Amygdala (tissue), 56 donors: ENCODE measurements at places on chromosomes 13 and 19.

GRCh38 chr13:25971047-25971446 lies 80.8 kb downstream of the SHISA2 start:
- no peak for DNase-seq

- DNase-seq = no peak
These were observed 350.5 kb downstream of the KCNRG start for GRCh38 chr13:50365408-50366391.

GRCh38 chr13:95512957-95513356 lies 39.6 kb upstream of the CLDN10 start:
- no peak for DNase-seq

GRCh38 chr19:23263870-23264590 lies 13.8 kb upstream of the ZNF724 start:
- DNase-seq = no peak

DNA sequence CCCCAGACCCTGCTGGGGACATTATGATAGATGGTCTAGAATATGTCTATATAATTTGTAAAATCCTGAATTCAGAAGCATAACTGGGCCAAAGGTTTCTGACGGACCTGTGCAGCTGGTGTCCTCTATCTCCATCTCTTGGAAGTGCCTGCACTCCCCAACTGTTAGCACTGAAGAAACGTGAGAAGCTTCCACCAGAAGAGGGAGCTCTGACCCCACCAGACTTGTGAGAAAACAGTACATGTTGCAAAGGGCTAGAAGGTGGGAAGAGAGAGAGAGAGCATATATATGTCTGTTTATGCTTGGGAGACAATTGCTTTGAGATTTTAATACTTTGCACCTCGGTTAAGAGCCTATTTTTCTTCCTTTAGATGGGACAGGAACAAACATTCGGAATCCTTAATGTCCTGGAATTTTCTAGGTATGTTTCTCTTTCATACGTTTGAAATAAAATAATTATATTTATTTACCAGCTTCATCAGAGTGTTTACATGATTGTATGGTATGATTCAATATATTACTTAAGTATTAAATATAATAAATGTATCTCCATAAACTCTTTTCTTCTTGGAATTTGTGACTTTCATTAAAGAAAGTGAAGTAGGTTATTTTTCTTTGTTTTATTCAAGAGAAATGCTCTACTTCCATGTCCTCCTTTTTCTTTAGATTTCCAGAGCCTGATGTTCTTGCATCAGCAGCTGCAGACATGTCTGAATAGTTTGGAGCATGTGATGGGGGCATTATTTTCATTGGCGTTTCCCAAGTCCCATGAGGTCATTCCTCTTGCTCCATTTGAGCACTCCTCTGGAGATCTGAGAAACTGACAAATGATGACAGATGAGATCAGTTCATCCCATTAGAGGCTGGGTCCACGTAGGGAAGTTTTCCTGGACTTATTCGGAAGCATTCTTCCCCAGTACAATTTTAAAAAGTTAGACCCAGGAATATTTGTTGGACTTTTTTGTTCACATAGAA lies 202.9 kb downstream of the ATP8A2 start:
- peak; percentile 72 for DNase-seq

- DNase-seq = no peak
These were observed 513.7 kb downstream of the GPC6 start for GRCh38 chr13:93740334-93740733.

DNA sequence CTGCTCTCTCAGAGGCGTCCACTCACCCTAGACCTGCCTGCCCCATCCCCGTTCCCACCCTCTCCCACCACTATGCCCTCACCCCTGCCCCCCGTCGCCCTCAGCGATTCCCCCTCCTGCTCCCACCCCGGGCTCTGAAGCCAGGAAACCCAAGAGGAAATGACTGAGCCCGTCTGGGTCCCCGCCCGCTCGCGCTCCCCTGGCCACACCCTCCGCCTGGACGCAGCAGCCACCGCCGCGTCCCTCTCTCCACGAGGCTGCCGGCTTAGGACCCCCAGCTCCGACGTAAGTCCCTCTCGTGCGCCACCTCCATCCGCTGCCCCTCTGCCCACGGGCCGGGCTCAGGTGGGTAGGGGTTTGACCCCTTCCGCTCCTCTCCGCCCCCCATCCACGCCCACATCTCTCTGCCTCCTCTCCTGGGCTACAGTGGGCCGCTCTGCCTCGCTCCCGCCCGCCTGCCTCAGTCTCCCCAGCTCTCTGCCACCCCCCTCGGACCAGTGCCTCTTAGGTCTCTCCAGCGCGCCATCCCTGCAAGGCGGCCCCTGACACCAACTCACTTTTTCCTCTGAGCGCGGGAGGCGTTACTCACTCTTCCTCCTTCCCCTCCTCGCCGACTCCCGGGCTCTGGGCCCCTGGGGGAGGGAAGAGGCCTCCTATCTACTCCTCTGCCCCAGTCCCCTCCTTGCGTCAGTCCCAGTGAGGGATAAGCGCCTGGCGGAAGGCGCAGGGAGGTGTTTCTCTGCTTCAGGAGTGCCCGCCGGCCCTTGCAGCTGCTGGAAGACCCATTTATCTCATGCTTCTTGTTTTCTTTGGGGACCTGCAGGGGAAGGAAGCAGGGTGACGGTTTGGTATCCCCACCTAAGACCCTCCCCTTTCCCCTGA lies at the start of gene FXYD5:
FXYD5 (plus strand) TSS at position 211 of the 882 bp plus-strand sequence. CDS start 816 bp downstream, outside the sequence.
- no peak for DNase-seq

DNA sequence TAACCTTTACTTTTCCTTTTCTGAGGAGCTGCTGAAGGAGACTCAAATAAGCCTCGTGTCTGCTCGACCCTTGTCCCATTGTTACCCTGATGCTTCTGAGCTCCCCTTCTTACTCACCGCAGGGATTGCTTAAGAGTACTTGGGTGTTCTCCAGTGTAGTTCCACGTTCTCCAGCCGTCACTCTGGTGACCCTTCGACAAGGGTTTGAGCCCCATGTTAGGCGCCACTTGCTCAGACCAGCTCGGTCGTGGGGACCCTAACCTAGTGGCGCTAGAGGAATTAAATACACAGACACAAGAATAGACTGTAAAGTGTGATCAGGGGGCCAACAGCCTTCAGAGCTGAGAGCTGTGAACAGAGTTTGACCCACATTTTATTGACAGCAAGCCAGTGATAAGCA lies 10.3 kb downstream of the ZNF480 start:
- no peak for DNase-seq

DNA sequence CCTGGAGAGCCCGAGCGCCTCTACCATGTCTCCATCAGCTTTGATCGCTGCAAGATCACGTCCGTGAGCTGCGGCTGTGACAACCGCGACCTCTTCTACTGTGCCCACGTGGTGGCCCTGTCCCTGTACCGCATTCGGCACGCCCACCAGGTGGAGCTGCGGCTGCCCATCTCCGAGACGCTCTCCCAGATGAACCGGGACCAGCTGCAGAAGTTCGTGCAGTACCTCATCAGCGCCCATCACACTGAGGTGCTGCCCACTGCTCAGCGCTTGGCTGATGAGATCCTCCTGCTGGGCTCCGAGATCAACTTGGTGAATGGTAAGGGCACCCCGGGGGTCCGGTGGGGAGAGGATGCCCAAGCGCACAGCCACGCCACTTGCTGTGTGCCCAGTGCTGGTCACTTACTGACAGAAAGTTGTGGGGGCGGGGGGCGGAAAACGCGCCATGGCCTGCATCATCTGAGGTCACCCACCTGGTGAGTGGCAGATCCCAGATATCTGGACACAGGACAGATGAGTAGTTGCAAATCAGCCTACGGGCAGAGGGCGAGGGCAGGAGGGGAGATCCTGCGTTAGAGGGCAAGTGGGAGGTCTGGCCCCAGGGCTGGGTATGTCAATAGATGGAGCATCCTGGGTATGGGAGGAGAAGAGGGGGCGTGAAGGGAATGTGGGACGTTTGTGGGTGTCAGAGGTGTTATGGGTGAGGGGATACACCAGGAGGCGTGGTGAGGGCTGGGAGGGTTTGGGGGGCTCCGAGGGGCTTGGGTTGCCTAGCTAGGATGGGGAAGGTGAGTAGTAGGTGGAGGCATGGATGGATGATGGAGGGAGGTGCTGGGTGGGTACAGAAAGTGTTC lies 9.8 kb downstream of the ZSWIM4 start:
- no peak for DNase-seq

- no peak for DNase-seq
These were observed 32.5 kb downstream of the CERS4 start for GRCh38 chr19:8241646-8242045.

DNA sequence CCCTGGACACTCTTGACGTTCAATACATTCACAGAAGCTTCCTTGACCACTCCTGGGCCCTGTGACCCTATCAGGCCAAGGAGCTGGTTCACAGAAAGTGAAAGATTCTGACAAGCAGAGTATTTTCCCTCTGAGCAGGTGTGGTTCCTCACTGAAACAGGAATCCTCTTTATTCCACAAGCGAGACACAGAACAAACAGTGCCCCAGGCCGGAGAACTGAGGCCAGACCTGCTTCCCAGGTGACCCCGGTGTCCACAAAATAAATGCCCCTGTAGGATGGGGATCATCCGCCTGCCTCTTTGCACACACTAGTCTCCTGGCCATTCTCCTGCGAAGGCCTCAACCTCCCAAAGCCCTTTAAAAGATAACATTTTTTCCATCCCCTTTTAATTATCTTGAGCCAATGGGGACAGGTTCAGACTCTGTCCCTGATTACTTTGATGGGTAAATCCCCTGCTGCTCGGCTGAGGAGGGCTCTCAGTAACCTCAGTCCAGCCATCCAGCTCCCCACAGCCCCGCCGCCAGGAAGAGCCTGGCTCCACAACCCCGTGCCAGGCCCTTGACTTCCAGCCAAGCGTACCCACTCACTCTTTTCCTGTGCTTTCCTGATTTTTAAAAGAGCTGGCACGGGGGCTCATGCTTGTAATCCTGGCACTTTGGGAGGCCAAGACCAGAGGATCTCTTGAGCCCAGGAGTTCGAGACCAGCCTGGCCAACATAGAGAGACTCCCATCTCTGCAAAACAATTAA lies 129.1 kb downstream of the FOXO1 start:
- DNase-seq = no peak

DNA sequence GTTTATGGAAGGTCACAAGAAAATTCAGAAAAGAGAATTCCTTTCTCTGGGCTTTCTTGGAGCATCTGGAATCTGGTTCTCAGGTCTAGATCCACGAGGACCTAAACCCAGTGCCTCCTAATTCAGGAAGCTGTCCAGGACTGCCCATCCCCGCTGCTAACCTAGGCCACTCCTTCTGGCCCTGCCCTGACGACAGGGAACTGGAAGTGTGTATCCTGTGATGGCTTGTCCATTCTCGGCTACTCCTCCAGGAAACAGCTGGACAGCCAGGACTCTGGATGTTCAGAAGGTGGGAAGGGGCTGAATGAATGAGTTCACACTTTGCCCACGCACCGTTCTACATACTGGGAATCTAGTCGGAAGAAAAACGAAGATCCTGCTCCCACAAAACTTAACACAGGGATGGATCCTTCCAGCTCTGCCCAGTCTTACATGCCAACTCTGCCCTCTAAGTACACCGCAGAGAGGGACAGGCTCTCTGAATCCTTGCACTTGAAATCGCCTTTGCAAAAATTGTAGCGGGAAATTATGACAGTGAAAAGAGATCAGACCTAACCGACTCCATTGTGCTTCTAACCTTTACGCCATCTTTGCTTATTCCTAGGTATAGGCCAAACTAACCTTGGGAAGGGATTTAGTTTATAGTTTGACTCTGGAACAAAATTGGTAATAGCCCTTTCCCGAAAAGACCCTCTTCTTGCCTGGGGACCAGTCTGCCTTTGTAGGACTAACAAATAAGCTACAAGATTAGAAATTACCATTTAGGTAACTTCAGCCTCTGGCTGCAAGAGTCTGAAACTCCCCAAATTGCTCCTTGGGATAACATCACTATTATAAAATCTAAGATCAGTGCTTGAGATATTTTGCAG lies 1.8 kb downstream of the LSM4 start:
- no peak for DNase-seq

DNA sequence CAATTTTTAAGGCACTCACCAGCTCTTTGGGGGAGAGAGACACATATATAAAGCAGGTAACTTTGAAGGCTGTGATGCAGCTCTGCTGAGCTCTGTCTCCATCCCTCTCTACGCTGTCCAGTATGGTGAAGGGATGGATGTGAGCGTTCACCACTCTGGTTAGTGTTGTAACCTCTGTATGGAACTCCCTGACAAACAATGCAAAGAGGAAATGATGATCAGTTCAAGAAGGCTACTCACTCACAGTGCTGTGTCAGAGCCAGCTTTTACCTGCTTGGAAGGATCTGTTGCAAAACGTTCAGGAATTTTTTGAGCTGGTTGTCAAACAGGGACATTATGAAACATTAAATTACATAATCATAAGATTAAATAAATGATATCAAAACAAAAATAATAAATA lies 90.8 kb upstream of the SLC10A2 start:
- no peak for DNase-seq

DNA sequence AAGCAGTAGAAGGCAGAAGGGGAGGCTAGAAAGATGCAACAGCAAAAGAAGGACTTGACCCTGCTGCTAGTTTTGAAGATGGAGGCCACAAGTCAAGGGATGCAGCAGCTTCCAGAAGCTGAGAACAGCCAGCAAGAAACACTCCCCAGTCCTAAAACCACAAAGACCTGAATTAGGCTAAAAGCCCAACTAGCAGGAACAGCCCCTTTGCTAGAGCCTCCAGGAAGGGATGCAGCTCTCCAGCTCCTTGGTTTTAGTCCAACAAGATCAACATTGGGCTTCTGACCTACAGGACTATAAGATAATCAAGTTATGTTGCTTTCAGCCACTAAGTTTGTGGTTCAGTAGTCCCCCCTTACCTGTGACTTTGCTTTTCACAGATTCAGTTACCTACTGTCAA lies 10.5 kb upstream of the LATS2 start:
- no peak for DNase-seq

DNA sequence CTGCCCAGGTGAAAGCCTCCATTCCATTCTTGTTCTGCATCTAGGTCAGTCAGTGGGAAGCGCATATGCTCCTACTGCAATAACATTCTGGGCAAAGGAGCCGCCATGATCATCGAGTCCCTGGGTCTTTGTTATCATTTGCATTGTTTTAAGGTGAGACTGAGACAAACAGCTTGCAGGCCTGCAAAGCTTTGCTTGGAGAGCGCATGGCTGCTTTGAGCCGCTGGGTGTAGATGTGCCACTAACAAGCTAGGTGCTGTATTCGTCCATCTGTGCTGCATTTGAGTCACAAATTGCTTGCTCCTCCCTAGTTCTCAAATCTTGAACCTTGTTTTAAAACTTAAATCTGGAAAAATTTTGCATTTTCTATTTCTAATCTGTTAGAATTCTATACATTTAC lies 219.1 kb downstream of the LMO7 start:
- no peak for DNase-seq

GRCh38 chr13:91247768-91248167 lies 99.7 kb upstream of the MIR17HG start:
- no peak for DNase-seq

GRCh38 chr13:29174093-29174492 lies 354.0 kb downstream of the MTUS2 start:
- no peak for DNase-seq

GRCh38 chr13:34507630-34508029 lies 434.4 kb upstream of the NBEA start:
- no peak for DNase-seq
